Activated CD4-positive, alpha-beta T cell treated with anti-CD3 and anti-CD28 coated beads, Interleukin-2, amount 50 U/mL, for 48 hours (primary cell): ENCODE measurements at places on chromosomes 1 and 21.
A peak's percentile ranks its signal among the peaks of the same experiment; 100 is the strongest.

DNA sequence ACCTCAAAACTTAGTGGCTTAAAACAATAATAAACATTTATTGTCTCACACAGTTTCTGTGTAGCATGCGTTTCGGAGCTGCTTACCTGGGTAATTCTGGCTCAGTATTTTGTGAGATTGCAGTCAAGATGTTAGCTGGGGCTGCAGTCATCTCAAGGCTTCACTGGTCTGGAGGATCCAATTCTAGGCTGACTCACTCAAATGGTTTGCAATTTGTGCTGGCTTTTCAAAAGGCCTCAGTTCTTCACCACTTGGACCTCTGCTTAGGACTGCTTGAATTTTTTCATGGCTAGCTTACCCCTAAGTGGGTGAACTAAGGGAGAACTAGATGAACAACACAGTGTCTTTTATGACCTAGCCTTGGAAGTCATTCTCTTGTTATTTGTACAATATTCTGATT, 21.0 kb downstream of the XPR1 start:
- no peak for DNase-seq

- DNase-seq, result no peak
Measured at GRCh38 chr1:158972841-158973240, 36.9 kb upstream of the IFI16 start.

- DNase-seq, result no peak
Measured at GRCh38 chr1:84376000-84376910, 22.0 kb upstream of the DNASE2B start.

DNA sequence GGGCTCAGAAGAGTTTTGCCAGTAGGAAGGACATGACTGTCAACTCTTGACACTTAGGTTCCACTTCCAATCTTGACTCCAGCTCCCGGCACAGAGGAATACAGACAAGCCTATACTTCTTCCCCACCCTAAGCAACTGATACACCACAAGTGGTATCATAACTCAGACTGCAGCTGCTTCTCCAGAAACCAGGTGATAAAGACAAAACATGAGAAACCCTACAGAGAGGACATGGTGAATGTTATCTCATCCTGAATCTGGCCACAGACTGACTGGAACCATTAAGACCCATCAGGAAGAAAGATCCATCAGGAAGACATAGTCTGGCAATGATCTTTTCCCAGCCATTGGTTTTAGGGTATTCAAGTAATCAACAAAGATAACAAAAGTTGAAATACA, 13.8 kb downstream of the PAXBP1 start:
- no peak for DNase-seq

DNA sequence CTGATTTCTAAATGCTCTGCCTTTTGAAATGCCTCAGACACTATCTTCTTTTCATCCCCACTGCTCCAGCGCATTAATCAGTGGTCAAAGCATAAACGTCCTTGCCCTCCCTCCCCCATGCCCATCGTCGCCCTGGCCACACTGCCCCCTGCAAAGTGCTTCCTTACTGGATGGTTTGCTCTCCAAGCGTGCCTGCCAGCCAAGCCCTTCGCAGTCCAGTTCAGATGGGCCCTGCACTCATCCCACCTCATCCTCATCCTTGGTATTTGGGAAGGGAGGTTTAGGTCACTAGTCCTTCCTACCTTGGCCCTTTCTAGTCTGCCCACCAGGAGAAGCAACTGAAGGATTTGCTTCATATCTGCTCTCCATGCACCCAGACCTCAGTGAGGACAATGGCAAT, 3.1 kb downstream of the GJA4 start:
- no peak for DNase-seq

- DNase-seq, result no peak
Measured at GRCh38 chr1:218514689-218515088, 169.6 kb downstream of the TGFB2 start.

GRCh38 chr21:42254651-42255601, 36.0 kb downstream of the ABCG1 start:
- DNase-seq, result no peak

GRCh38 chr21:46100906-46101305, 3.0 kb downstream of the COL6A2 start:
- peak; percentile 0 for DNase-seq

DNA sequence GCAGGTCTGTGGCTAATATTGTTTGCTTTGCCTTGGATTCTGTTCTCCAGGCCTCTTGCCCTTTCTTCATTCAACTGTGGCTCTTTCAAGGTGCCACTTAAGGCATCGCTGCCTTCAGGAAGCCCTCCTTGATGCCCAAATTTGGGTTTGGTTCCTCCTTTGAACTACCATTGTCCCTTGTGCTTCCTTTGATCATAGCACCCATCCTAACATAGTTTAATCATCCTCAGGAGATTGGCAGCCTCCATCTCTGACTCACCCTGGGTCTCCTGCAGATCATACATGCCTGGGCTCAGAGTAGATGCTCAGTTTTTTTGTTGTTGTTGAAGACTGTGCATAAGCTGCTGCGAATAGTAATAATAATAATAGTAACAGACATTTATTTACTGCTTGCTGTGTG, 54.4 kb upstream of the ACOT11 start:
- no peak for DNase-seq

- no peak for DNase-seq
Measured at GRCh38 chr21:35525443-35525842, 476.3 kb upstream of the RUNX1 start.

DNA sequence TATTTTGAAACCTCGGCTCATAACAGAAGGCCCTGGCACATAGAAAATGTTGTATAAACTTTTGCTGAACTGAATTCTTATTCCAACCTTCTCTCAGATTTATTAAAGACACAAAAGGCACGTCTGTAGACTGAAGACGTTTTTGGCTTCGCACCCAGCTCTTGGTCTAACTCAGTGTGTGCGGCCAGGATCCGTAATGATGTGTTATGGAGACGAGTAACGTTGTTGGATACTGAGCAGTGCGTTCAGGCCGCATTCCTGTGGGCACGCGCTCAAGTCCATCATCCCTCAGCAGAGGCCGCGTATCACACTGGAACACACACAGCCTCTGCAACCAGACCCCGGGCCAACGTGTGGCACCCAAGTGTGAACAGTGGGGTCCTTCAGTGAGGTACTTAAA, 154.8 kb upstream of the RAB4A start:
- no peak for DNase-seq

DNA sequence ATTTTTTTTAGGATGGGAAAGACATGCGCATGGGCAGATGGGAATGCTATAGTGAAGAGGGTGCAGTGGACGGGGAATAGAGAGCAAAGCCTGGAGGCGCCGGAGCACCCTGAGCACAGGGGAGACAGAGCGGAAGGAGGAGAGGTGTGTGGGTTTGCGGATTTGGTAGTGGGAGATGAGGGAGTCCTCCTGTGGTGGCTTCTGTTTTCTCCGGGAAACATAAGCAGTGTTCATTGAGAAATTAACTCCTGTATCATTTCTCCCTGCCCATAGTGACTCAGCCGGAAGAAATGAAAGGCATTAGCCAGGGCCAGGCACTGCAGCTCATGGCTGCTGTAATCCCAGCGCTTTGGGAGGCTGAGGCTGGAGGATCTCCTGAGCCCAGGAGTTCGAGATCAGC, 4.7 kb upstream of the PTPRF start:
- no peak for DNase-seq

GRCh38 chr1:200795156-200795555, 56.5 kb downstream of the CAMSAP2 start:
- DNase-seq, result no peak

GRCh38 chr21:42269386-42269785, 45.8 kb downstream of the TFF3 start:
- no peak for DNase-seq
